BE2C (cell line): ENCODE measurements at places on chromosomes 2 and 18.

- no peak for DNase-seq
Observed at GRCh38 chr2:169480079-169480465, 778 bp downstream of the BBS5 start.

- DNase-seq: peak; percentile 61
Observed at GRCh38 chr2:160918906-160919503, 241.2 kb upstream of the TANK start.

DNA sequence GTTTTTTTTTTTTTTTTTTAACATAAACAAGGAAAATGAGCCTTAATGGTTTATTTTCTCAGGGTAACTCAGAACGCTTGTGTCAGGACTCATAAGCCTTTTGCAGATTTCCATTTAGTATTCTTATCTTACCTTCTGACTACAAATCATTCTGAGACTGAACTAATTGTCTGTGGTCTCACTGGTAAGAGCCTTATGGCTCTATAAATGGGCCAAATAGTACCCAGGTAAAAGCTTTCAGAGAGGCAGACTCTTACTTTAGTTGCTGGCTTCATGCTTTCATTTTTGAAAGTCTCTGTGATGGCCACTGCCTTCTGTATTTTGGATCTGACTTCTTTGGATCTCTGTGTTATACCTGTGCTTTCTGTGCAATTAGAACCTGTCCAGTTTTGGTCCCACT, 403.4 kb downstream of the RIT2 start:
- DNase-seq: no peak

DNA sequence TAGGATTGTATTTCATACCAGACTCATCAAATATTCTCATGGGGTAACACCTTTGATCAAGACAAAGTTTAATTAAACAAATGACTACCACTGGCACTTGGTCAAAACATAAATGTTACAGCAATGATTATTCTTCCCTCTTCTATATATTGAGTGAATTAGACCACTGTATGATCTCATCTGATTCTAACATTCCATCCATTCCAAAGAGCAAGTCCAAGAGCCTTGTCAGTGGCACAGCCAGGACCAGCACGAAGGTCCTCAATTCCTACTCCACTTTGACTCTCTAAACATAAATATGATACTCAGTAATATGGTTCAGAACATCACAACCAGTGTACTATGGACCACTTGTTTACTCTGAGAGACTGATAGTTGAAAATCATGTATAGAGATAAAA, 86.4 kb downstream of the AP1S3 start:
- no peak for DNase-seq

DNA sequence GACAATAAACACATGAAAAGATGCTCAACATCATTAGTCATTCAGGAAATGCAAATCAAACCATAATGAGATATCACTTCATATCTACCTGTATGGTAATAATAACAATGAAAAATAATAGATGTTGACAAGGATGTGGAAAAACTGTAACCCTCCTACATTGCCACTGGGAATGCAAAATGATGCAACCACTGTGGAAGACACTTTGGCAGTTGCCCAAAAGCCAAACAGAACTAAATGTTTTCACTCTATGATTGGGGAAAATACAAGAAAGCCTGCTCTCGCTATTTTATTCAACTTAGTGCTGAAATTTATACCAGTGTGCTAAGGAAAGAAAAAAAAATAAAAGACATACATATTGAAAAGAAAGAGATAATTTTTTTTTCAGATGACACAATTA, 934.5 kb downstream of the CNTNAP5 start:
- no peak for DNase-seq

- DNase-seq: no peak
Observed at GRCh38 chr18:8658858-8659485, 46.4 kb upstream of the MTCL1 start.

- DNase-seq: no peak
Observed at GRCh38 chr2:235914756-235915155, 253.4 kb downstream of the GBX2 start.

- DNase-seq: no peak
Observed at GRCh38 chr2:181686576-181687185, 6.4 kb upstream of the NEUROD1 start.

DNA sequence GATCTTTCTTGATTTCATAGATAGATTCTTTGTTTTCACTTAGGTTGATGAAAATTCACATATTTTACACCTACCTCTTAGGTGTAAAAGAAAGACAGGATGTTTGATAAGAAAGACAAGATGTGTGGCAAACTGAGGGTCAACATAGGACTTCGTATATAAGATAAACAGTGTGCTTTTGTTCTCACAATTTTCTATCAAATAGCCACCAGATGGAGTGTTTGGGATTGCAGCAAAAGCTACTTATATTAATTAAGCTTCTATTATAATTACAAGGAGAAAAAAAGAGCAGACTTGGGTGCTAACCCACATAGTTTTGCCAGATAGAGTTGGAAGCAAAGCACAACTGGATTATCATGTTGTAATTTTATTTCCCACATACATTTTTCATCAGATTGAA, 232.9 kb downstream of the CDH7 start:
- no peak for DNase-seq

DNA sequence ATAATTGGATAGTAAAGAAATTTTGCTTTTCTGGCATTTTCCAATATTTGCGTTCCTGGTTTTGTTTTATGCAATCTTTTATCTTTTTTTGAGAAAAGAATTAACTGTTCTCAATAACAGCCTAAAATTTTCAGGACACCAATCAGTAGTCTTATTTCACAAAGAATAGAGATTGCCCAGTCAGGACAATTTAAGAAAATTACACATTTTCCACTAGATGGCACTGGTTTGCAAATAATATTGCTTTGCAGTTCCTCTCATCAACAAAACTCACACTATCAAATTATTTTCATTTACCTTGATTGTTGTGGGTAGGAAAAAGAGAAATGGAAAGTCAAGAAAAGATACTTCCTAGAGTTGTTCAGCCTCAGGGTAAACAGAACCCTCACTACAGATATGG, 2.4 kb upstream of the RBM45 start:
- DNase-seq: no peak

- DNase-seq: no peak
Observed at GRCh38 chr2:139969323-139969722, 1189.1 kb upstream of the NXPH2 start.

DNA sequence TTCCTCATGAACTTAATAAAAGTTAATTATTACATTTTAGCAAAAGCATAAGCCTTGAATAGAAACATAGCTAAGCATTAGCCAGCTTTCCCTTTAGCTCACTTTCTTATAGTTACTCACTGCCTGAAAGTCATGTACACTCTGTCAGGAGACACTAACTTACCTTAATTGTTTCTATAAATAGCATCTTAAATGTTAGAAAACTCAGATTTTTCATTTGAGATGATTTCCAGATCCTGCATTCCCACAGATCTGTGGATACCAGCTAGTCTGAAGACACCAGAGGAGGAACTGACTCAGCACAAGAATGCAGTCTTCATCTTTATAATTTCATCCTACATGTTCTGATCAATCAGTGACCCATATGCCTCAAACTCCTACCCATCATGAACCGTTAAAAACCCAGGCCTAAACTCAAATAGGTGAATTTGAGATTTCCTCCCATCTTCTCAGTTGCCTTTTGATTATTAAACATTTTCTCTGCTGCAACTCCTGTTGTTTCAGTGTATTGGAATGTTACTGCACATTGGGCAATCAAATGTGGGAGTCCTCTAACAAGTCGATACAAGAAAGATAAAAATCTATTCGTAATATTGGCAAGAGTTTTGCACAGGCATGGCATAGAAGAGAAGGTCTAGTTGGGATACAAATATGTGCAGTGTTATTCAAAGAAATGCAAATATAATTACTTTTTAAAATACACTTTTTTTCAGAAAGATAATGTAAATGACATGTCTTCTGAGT, 857.4 kb upstream of the CDH2 start:
- no peak for DNase-seq

DNA sequence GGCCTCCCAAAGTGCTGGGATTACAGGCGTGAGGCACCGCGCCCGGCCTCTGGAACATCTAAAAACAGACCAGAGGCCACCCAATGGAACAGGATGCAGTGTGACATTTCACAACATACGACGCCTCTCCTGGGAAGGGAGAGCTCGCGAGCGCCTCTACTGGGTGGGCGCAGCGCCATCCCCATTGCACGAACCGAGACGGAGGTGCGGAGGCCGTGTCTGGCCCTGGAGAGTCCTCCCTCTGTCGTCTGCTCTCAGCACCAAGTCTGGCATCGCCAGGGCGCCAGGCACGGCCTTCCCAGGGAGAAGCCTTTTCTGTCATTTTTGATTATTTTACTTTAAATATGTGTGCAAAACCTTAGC, 9.4 kb upstream of the GBX2 start:
- DNase-seq: peak; percentile 79

- no peak for DNase-seq
Observed at GRCh38 chr2:16861530-16861929, 195.9 kb upstream of the CYRIA start.
